COLO829 (cell line): ENCODE measurements at places on chromosomes 7 and 10.

DNA sequence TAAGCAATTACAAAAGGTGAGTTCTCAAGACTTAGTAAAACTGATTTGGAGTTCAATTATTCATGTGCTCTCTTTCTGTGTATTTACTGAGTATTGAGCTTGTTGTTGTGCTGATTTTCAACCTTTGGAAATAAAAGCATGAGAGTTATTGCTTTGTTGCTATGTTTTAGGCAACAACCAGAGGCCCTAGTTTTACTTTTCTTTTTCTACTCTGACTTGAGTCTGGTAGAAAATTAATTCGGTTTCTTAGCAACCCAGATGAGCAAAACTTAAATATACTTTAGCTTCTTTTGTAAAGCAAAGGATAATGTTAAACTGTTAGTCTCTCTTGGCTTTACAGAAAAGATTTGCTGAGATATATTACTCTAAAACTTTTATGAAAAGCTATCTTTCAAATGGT, 66.4 kb upstream of the SCIN start:
- no peak for DNase-seq

DNA sequence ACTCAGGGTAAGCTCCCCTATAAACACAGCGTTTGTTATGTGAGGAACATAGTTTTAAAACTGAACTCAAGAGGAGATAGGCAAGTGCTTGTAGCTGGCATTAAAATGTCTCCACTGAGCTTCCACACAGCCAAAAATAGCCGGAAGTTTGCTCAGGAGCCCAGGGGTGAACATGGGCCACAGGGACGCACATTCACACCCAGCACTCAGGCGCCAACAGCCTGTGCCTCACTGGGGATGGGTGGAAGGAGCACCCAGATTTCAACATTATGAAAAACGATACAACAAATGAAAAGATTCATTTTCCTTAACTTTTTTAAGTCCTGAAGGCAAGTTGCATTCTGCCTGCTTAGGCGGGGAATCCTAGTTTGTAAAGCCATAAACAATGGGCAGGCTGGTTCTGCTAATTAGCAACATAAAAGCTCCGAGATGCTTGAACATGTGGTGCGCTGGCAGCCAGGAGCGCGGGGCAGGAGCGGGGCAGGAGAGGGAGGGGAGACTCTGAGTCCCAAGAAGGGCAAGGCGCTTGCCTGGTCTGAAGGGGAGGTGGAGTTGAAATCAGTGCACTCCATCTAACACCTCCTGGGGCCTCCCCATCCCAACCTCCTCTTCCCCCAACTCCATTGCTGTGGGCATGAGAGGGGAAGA, 235.9 kb downstream of the COBL start:
- DNase-seq = no peak

DNA sequence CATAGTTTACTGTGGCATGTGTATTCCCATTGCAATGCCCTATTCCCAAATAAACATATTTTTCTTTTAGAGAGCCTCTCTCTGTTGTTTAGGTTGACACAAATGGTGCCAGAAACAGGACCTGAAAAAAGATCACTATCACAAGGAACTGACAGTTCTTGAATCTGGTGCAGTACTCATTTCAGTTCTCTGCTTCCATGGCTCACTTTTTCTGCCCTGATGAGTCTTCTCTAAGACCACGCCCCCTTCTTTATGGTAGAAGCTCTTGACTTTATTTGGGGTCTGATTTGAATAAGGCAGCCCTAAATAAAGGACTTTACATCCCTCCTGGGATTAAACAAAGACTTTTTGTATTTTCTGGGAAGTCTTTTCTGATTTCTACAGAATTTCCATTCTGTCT, 3.5 kb upstream of the CCDC126 start:
- peak; percentile 45 for DNase-seq

GRCh38 chr7:34247468-34247867, 342.1 kb downstream of the BMPER start:
- DNase-seq = no peak

DNA sequence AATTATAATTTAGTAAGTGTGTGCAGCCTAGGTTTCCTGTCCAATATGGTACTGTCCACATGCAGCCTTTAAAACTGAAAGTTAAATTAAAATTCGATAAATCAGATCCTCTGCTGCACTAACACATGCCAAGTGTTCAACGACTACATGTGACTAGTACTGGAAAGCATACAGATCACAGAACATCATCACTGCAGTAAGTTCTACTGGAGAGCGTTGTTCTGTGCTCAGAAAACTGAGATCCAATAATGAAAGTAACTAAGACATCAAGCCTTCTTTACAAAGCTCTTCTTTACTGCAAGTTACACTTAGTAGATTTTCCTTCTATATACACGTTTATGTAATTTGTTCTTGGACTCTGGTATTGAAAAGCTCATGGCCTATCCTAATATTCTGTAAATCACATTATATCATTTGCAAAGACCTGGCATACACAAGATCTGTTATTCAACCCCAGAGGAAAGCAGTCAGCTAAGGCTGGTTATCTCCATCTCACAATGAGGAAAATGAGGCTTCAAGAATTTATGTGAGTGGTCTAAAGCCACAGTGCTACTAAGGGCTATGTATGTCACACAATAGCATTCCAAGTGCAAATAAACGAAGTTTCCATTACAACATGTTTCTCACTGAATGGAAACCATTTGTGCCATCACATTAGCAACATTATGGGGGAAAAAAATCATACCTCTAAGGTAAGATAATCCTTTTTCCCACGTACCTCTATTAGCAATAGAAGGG, 77.6 kb downstream of the VPS41 start:
- no peak for DNase-seq

DNA sequence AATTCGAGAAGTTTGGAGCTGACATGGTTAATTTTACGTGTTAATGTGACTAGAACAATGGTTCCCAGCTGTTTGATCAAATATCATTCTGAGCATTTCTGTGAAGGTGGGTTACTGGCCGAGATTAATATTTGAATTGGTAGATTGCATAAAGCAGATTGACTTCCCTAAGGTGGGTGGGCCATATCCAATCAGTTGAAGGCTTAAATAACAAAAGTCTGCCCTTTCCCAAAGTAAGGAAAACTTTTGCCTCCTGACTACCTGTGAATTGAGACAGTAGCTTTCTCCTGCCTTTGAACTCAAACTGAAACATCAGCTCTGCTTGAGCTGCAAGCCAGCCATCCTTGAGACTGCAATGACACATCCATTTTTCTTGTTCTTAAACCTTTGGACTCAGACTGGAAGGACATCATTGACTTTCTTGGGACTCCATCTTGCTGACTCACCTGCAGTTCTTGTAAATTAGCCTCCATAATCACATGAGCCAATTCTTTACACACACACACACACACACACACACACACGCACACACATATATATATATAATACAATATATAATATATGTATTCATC, 63.1 kb upstream of the LRRTM3 start:
- no peak for DNase-seq

GRCh38 chr7:100642534-100642907, 1.2 kb upstream of the TFR2 start:
- DNase-seq = no peak
